ENCODE measurements at places on chromosomes 16 and 17. TPM values are rescaled to one million over a fixed set of nuclear protein-coding genes. Genes with fewer than 3 reads are reported as not detected.

Gene ASPA
- total RNA-seq = 0.54 TPM

Gene LRRC37A
- 3.4 TPM for total RNA-seq

Gene ESRP2
- total RNA-seq = not detected

Gene KRT17
- total RNA-seq = 0.27 TPM

Gene SNX20
- not detected for total RNA-seq

Gene MMP2
- 25.4 TPM for total RNA-seq

Gene FDXR
- 2.3 TPM for total RNA-seq

Gene KRTAP9-4
- not detected for total RNA-seq

Gene CDR2
- total RNA-seq = 13.3 TPM

Gene NACA2
- total RNA-seq = not detected

Gene KLHL10
- not detected for total RNA-seq

Gene HIGD1B
- total RNA-seq = 1.5 TPM

Gene KRTAP4-8
- not detected for total RNA-seq

Gene FBXL16
- 5.4 TPM for total RNA-seq

Gene TP53TG3F
- total RNA-seq = not detected

Gene SCPEP1
- 4.9 TPM for total RNA-seq

Gene KRT26
- total RNA-seq = not detected

Gene PSMD12
- 45.5 TPM for total RNA-seq

Gene STAC2
- 0.64 TPM for total RNA-seq

Gene HS3ST3A1
- 2.0 TPM for total RNA-seq

Gene CNTD1
- 0.54 TPM for total RNA-seq

Gene CCL17
- not detected for total RNA-seq

Gene GPATCH8
- total RNA-seq = 60.9 TPM

Gene TMC6
- 6.2 TPM for total RNA-seq

Gene SPATA32
- total RNA-seq = not detected

Gene ADCY7
- total RNA-seq = 6.4 TPM

Gene SDR42E2
- not detected for total RNA-seq

Gene MYH1
- 0.18 TPM for total RNA-seq

Gene CHTF8
- total RNA-seq = 37.5 TPM

Gene KCTD19
- 2.2 TPM for total RNA-seq

Gene GPR179
- total RNA-seq = 0.45 TPM

Gene GCGR
- not detected for total RNA-seq

Gene XAF1
- 8.1 TPM for total RNA-seq

Gene TEX14
- 0.54 TPM for total RNA-seq

Gene RGS9
- 17.7 TPM for total RNA-seq

Gene E4F1
- total RNA-seq = 25.3 TPM

Gene ZNF213
- 6.4 TPM for total RNA-seq

Gene PRSS22
- total RNA-seq = not detected

Gene ASGR1
- 11.2 TPM for total RNA-seq

Gene KCNH6
- 0.27 TPM for total RNA-seq

Gene ARL17B
- total RNA-seq = 22.9 TPM

Gene CHST5
- 0.45 TPM for total RNA-seq

Gene NOS2
- total RNA-seq = 0.36 TPM

Gene BAHCC1
- total RNA-seq = 20.5 TPM

Gene PLCG2
- total RNA-seq = 3.2 TPM

Gene KRT9
- not detected for total RNA-seq

Gene CCDC200
- not detected for total RNA-seq

Gene NPIPB13
- total RNA-seq = 4.6 TPM

Gene TPSG1
- total RNA-seq = not detected

Gene TMIGD1
- not detected for total RNA-seq

Gene ADAM11
- 8.0 TPM for total RNA-seq

Gene ABCC6
- total RNA-seq = 0.18 TPM

Gene ZNF768
- 16.7 TPM for total RNA-seq

Gene SERPINF2
- total RNA-seq = 0.18 TPM

Gene TEKT5
- not detected for total RNA-seq

Gene PLLP
- 2.2 TPM for total RNA-seq

Gene KRTAP4-3
- not detected for total RNA-seq

Gene BPTF
- total RNA-seq = 162 TPM

Gene CPHXL2
- total RNA-seq = not detected

Gene WNT3
- 12.3 TPM for total RNA-seq
